Esophagus mucosa (tissue), 1 donor: ENCODE measurements at places on chromosomes 1 and 21.

- no peak for ATAC-seq
Observed at GRCh38 chr1:111621050-111621449, 1.5 kb downstream of the RAP1A start.

DNA sequence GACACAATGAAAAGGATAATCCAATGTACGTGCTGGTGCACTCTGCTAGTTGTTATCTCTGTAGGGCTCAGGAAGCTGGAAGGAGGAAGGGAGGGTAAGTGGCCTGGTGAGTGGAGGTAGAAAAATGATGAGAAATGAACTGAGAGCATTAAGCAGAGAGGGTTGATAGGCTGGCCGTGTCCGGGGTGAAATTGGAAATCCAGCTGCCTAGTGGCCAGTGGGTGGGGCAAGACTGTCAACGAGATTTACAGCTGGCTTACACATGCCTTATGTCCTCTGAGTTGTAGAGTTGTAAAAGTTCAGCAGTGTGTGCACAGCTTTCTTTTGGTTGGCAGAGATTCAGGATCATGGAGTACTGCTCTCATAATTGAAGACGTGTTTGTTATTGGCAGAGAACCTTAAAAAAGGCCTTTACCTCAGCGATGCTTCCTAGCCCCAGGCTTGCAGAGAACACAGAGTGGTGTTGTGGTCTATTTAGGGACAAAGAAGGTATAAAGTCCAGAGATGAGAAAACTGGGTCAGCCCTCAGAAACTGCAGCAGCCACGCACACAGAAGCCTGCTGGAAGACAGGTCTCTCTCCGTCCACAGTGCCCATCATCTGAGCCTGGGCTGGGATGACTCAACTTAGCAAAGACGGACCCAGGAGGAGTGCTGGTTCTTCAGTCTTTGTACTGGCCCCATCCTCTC is 132.4 kb downstream of the EDEM3 start:
- peak; percentile 75 for ATAC-seq

DNA sequence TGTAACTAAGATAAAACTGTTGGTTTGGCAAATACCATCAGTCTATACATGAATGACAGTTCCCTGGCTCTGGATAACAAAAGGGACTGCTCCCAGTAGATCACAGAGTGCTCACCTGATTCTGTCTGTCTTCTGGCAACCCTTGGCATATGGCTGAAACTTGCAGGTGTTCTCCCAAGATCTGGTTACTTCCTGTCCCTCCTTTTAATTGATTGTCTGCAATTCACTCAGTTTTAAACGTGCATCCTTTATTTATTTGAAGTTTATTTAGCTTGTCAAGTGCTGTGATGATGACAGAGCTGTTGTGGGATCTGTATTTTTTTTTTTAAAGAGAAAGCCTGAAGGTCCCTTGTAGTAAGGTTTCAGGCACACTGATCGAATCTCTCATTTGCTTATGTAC is 3.4 kb downstream of the KCNA3 start:
- no peak for ATAC-seq

DNA sequence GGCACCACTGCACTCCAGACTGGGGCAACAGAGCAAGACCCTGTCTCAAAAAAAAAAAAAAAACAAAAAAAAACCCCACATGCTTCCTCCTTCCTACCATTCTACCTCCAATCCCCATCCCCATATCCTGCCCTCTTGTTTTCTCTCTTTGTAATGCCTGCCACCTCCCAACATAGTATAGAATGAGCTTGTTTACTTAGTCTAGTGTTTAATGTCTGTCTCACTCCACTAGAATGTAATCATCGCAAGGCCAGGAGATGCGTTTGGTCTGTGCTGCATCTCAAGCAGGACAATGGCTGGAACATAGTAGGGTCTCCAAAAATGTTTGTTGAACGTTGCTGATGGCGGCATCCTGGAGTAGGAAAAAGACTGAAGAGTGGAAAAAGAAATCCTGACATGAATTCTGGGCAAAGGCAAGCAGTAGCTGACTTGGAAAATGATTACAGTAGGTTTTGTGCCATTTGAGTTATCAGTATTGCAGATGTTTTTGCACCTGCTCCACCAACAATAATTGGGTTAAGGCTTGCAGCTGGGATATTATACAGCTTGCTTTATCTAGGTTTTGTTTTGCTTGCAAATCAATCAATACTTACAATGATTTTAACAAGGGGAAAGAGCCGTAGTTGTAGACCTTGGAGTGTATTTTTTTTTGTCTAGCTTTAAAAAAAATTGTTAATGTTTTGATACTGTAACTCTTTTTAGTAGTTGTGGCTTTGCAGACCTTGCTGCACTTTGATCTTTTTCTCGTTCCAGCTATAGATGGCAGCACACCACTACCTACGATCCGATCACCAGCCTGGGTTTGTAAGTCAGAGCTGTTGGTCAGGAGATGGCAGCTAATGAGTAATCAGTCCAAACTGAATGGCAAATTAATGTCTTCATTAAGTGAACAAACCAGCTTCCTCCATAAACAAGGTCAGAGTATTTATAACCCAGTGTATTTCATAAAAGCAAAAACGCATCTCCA is 62.4 kb downstream of the BACH1 start:
- ATAC-seq, result peak; percentile 53

DNA sequence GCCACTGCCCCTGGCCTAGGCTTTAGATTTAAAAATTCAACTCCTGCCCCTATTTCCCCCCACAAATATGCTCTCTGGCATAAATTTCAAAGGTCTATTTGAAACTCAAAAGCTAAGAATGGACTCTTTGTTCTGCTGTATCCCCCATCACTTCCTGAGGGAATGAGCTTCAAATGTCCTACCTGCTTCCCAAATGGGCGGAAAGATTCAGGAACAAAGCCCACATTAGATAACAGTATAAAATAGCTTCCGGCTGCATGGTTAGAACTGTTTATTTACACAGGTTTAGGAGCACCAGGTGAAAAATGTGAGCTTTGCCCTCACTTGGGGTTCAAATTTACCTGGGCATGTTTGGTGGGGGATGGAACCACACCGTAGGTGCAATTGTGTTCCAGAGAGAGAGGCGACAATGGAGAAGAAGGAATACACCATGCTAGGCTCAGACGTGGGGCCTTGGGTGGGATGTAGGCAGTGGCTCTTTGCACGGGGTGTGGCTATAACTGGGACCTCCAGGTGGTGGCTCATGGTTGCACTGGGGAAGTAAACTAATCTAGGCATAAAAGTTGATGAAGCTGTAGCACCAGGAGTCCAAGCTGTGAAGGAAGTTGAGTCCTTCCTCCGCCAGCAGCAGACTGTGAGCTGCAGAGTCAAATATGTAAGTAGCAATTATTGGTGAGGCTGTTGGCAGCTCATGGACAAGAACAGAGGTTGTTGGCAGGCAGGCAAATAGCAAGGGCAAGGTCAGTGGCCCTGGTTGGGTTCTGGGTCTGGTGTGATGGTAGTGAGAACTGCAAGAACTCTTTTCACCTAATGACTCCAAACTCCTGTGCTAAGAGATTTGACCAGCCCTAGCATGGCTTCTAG is 41.5 kb upstream of the SRSF10 start:
- ATAC-seq, result no peak

GRCh38 chr1:165240492-165240891 is 116.0 kb downstream of the LMX1A start:
- ATAC-seq, result no peak

DNA sequence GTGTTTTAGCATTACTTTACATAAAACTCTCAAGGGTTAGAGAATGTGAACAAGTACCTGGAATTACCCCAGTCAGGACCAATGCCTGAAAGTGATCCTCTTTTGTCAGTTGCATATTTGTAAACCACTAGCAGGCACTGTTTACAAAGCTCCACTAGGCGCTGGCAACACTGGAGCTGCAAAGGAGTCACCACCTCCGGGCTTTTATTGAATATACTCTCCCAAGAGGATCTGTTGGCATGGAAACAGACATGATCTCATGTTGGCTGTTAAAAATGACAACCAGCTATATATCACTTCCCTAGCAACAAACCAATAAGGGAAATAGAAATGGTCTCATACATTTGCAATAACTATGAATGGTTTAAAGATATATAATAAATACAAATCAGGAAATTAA is 116.0 kb downstream of the TTLL7 start:
- peak; percentile 80 for ATAC-seq

GRCh38 chr1:46761740-46762139 is 37.1 kb upstream of the CYP4B1 start:
- ATAC-seq, result peak; percentile 58

GRCh38 chr1:38829368-38829767 is 30.2 kb downstream of the RRAGC start:
- ATAC-seq, result no peak

GRCh38 chr1:14704846-14705245 is 106.4 kb downstream of the KAZN start:
- ATAC-seq, result no peak

GRCh38 chr1:30965924-30966599 is 57.5 kb upstream of the SDC3 start:
- no peak for ATAC-seq

GRCh38 chr1:57017717-57018116 is 51.9 kb upstream of the C8B start:
- ATAC-seq, result no peak

DNA sequence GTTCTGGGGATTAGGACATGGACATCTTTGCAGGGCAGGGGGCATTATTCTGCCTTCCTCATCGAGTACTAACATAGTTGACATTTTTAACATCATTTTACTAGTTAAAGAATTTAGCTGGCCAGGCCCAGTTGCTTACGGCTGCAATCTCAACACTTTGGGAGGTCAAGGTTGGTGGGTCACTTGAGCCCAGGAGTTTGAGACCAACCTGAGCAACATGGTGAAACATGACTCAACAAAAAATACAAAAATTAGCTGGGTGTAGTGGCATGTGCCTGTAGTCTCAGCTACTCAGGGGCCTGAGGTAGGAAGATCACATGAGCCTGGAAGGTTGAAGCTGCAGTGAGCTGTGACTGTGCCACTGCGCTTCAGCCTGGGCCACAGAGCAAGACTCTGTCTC is 29.8 kb upstream of the THEM4 start:
- no peak for ATAC-seq

- ATAC-seq, result peak; percentile 86
Observed at GRCh38 chr1:186828611-186829454, at the start of gene PLA2G4A. Gene PLA2G4A, plus strand, starts transcription at chr1:186828949. Its CDS starts 25,406 bp downstream, at chr1:186854355.

DNA sequence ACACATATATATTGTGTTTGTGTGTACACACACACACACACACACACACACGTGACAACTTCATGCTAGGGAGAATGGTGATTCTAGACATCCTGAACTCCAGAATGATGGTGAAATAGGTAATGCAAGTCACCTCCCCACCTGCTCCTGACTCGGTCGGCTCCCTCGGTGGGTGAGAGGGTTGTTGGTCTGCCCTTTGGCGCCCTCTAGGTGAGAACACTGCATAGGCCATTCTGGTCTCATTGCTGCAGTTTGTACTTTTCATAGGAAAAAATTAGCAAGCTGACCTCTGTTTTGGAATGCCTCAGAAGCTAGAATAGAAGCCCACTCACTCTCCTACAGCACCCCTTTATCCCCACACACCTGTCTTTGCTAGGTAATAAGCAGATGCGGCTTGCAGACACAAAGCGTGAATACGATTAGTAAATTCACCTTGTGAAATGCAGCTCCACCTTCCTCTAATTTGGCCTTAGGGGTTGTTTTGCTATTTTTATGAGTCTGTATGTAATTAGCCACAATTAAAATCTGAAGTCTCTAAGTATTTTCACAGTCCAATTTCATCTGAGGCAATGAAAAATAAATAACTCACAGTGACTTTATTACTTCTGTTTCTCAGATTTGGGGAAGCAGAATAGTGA is 130.0 kb upstream of the KCNJ15 start:
- ATAC-seq, result peak; percentile 77

DNA sequence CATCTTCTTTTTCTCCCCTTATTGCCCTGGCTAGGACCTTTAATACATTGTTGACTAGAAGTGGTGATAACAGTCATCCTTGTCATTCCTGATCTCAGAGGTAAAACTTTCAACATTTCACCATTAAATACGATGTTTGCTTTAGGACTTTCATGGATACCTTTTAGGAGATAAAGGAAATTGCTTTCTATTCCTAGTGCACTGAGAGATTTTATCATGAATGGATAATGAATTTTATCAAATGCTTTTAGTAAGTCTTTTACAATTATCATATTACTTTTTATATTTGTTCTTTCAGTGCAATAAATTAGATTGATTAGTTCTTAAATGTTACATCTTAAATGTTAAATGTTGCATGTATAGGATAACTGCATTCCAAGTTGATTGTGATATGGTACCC is 147.2 kb upstream of the SERTAD4 start:
- no peak for ATAC-seq

GRCh38 chr1:156750191-156750672 is 1.2 kb downstream of the HDGF start:
- peak; percentile 58 for ATAC-seq

DNA sequence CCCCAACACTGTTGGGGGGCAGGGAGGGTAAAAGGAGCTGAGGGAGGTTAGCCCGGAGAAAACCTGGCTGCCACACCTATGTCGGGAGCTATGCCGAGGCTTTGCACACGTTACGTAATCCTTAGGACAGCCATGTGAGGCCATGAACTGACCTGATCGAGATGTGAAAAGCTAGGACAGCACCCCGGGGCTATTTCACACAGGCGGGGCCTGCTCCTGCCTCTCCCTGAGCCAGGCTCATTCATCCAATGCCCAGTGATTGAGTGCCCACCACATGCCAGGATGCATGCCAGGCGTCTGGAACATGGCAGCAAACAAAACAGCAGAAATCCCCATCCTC is 30.2 kb downstream of the LDLRAP1 start:
- ATAC-seq, result peak; percentile 14

GRCh38 chr21:40923901-40924300 is 76.9 kb upstream of the DSCAM start:
- ATAC-seq, result no peak

DNA sequence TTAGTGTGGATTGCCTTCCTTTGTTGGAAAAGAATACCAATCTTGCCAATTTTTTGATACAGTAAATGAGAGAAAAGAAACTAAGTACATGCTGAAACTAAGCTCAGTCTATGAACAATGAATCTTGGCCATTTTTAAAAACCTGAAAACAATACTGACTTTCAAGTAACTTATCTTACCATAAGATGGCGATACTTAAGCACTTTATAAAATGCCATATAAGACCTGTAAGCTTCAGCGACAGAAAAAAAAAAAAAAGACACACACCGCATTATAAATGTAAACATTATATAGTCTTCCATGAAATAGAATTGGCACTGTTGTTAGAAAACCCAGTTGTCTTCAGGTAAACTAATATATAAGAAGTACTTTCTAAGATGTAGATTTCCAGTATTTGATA is 3.0 kb downstream of the OLFM3 start:
- ATAC-seq, result no peak

DNA sequence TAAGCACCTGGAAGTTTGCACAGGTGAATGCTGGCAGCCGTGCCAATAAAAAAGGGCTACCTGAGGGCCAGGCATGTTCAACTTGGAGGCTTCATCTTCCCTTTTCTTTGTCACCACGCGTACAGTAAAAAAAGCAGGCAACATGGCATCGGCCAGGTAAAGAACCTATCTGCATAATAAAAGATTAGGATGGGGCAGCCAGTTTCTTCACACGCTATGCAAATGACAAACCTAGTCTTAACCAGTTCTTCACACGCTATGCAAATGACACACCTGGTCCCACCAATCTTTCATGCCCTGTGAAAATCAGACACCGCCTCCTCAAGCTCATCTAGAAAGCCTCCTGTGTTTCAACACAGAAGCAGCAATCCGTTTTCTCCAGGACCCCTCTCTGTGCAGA is 413.4 kb downstream of the HLX start:
- ATAC-seq, result no peak
